Lung (tissue), 17 donors: ENCODE measurements at places on chromosomes 11 and 22. TPM values are rescaled to one million over a fixed set of nuclear protein-coding genes. Genes with fewer than 3 reads are reported as not detected.

GRCh38 chr11:43242401-43242800 lies 69.4 kb upstream of the API5 start:
- peak; percentile 95 for DNase-seq

GRCh38 chr11:21814169-21814568 lies 378.7 kb upstream of the ANO5 start:
- peak; percentile 42 for DNase-seq

Gene LYVE1
- total RNA-seq = 51.2 TPM

GRCh38 chr11:12056119-12056518 lies 47.7 kb upstream of the DKK3 start:
- no peak for DNase-seq

Gene C11orf42
- total RNA-seq = not detected

Gene EFCAB6
- total RNA-seq = 15.4 TPM

DNA sequence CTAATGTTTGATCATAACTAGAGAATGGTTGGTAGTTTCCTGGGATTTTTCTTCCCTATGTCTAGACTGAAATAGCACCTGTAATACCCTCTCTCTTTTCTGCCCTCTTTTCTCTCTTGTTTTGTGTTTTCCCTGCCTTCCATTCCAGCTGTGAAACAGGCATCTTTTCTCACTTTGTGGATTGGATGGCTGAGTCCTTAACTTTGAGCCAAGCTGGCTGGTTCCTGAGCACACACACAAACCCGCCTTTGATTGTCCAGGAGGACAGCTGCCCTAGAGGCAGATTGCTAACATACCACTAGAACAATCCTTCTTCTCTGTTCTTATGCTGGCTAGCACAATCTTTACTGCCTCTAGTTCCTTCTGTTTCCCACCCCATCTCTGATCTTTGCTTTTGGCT lies 17.7 kb downstream of the CTNND1 start:
- DNase-seq = peak; percentile 78

GRCh38 chr11:32396991-32397390 lies 38.3 kb downstream of the WT1 start:
- DNase-seq = no peak

- DNase-seq = no peak
Observed at GRCh38 chr11:65213322-65214211, 31.8 kb downstream of the CAPN1 start.

Gene OR5B21
- total RNA-seq = 0.31 TPM

Gene PRODH
- 28.7 TPM for total RNA-seq

DNA sequence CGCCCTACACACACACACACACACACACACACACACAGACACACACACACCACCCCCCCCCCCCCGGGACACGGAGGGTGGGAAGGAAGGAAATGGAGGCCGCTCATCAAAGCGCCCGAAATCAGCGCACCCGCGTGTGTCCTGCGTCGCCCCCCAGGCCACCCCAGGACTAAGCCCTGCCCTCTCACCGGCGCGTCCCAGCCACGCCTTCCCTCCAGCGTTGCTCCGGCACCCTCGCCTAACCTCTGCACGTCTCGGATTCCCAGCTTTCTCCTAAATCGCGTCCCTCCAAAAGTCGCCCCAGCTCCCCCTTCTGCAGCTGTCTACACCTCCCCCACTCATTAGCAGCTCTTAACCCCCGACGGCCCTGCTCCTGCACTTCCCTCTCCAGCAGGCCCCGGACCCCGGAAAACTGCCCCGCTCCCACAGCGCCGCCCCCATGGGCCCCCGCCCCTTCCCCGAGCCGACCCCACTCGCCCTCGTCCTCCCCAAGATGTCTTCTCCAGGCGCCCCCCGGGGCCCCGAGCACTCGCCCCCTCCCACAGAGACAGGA lies 557 bp downstream of the PACSIN2 start:
- peak; percentile 54 for DNase-seq

DNA sequence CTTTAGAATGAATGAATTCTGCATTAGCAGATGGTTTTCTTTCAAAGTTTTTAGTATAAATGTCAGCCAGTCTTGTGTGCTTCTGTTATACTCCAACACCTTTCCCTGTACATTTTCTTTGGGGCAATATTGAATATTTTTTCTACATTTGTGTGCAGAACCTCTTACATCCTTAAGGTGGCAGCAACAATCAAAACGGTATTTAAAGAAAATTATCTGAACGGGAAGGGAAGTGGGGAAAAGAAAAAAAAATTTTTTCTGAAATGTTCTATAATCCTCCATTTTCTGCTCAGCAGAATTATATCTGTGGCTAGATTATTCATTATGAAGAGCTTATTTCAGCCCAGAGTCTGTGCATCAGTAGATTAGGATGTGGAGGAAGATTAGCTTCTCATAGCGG lies 347.3 kb upstream of the RAG2 start:
- peak; percentile 27 for DNase-seq

DNA sequence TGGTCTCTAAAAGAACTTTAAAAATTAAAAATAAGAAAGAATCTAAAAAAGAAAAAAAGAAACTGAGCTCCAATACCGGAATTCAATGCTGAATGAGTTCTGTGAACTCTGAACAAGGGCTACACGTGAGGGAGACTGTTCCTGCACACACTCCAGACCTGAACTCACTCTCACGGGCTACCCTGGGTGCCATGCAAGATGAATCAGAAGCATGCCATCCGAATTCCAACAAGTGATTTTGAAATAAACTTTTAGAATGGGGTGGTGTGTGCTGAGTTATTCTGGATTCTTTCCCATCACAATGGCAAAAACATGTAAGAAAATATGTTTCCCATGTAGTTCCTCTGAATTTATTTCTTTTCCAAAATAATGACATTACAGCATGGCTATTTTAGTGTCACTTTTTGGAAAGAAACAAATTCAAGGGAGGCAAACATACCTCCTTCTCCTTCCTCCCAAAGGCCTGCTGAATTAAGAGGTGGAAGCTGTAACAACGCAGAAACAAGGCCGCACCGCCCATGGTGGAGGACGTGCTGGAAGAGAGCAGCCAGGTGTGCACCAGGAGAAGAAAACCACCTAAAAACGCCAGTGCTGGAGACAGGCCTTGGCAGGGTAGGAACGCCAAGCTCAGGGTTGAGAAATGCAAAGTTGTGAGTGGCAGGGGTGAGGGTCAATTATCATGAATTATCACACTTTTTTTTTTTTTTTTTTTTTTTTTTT lies 63.2 kb upstream of the ARFGAP3 start:
- DNase-seq = no peak

DNA sequence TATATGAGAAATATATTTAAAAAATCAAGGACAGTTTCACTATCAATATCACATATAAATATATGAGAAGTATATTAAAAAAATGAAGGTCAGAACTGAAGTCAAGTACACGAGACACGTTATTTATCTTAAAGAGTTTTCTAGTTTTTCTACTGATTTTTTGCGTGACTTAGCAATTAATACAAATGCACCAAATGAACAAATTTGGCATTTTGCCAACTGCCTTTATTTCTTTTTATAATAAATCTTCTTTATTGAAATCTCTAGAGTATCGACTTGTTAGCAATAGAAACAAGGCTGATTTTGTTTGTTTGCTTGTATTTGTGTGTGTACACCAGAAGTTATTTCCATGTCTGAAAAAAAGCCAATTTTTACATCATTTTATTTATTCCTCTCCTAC lies 1684.7 kb upstream of the RAG2 start:
- DNase-seq = no peak

DNA sequence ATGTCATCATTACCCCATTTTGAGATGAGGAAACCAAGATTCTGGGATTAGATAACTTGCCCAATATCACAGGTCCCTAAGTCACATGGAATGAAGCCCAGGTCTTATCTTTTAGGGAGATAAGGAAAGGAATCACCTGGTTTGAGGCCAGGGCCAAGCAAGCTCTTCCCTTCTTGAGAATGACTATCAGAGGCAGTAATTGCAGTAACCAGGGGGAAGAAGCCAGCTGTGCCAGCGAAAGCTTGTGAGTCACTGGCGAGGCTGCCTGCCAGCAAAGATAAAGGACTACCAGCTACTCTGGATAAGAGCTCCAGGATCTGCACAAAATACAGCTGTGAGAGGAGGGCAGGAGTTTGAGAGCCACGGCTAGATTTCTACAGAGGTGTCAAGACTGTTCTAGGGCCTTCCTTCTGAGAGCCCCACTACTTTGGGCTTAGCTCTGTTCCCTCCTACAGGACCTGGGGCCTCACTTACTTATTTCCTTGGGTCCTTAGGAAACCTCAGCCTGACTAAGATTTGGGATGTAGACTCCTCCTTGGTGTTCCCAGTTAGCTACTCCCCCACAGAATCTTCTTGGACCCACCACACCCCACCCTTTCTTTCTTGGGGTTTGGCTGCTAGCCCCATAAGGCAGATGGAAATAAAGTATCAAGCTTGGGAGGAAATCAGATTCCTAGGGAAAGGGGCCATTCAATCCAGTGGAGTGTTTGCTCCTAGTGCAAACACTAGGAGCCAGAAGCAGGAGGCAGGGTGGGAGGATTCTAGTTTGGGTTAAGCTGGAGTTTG lies 9.7 kb upstream of the CCKBR start:
- DNase-seq = peak; percentile 40

DNA sequence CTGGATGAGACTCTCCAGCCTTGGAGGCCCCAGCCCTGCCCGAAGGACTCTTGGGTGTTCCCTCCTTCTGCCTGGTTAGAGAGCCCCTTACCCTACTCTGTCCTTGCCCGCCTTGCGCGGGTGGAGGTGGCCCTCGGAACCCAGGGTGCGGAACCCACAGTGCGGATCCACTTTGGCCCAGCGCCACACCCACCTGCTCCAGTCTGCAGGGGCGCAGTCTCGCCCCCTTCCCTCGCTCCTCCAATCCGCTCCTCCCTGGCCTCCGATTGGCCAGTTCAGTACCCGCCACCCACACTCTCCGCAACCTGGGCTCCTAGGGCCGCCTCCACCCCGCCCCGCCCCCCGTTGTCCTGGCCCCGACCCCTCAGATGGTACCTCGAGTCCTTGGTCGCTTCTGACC lies 2.4 kb downstream of the CAPN1 start:
- no peak for DNase-seq

Gene SMTN
- total RNA-seq = 101 TPM

GRCh38 chr22:49481659-49482399 lies 345.8 kb downstream of the BRD1 start:
- DNase-seq = peak; percentile 46

DNA sequence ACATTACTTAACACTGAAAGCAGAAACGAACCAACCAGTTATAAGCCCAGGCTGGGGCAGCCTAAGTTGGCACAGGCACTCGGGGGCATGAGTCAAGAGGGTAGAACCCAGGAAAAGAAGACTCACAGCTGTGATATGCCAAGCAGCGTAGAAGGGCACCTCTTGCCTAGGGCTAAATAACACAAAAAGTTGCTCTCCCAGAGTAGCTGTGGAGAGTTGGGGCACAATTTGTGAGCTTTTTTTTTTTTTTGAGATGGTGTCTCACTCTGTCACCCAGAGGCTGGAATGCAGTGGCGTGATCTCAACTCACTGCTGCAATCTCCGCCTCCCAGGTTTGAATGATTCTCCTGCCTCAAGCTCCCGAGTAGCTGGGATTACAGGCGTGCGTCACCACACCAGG lies 8.8 kb downstream of the CLMP start:
- no peak for DNase-seq

Gene DHCR7
- 138 TPM for total RNA-seq

Gene OR9G4
- not detected for total RNA-seq

- peak; percentile 90 for DNase-seq
Observed at GRCh38 chr22:49962012-49962750, 1.6 kb downstream of the PIM3 start.

Gene MCAM
- total RNA-seq = 174 TPM

DNA sequence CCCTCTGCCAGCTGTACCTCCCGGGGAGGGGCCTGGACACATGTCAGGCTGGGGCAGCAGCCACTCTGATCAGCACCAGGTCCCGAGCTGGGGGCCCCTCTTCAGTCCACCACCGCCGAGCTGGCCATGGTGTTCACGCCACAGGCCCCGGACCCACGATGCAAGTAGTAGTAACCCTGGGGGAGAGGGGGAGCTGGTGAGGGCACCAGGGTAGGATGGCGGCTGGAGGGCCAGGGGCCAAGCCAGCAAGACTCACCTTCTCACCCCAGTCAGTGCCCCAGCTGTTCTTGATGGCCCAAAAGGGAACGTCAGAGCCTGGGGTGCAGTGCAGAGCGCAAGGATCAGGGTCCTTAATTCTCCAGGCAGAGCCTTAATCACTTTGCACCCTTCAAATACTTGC lies 4.6 kb downstream of the CTSF start:
- no peak for DNase-seq

DNA sequence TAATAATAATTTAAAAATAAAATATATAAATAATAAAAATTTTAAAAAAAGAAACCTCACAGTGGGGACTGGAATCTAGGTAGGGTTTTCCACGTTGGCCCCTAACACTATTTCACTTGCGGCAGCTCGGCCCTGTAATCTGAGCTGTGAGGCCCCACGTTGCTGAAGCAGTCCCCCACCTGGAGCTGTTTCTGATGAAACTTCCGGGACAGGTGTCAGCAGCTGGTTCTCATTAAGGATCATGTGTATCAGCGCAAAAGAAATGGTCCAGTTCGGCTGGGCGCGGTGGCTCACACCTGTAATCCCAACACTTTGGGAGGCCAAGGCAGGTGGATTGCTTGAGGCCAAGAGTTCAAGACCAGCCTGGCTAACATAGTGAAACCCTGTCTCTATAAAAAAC lies 17.3 kb downstream of the RHOD start:
- DNase-seq = no peak

DNA sequence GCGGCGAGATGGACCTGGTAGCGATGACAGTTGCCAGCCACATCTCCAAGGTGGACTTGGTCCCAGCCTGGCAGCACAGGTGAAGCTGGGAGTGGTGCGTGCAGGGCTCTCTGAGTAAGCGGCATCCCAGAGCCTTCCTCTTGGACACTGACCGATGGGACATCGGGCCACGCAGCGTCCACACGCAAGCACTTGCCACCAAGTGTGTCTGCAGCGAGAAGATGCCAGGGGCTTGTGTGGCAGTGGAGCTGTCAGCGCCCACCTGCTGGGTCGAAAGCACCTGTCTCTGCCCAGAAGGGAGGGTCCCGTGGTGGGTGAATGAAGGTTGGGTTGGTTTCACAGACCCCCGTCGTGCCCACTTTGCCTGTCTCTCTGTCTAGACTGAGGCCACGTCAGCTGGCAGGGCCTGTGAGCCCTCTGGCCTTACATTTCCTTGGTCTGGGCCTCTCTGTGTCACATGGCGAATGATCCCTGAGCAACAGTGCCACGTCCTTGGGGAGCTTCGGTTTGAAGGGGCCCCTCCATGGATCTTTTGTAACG lies 50.8 kb upstream of the SMIM38 start:
- DNase-seq = no peak

DNA sequence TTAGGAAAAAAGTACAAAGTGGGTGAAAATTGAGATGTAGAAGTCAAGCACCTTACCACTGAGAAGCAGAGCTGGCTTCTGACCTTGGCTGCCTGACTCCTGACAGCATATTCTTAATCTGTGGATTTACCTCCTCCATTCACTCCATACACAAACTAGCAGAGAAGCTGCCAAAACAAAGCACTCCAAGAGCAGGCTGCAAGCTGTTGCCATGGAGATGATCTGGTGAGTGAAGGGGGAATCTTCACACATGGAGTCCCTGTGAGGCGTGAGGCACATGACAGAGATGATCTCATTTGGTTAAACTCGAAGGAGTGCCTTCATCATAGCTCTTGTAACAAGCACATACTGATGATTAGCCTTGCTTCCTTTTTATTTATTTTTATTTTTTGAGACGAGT lies 16.1 kb downstream of the COMMD9 start:
- DNase-seq = no peak
